ENCODE measurements at places on chromosomes 12 and 14.

DNA sequence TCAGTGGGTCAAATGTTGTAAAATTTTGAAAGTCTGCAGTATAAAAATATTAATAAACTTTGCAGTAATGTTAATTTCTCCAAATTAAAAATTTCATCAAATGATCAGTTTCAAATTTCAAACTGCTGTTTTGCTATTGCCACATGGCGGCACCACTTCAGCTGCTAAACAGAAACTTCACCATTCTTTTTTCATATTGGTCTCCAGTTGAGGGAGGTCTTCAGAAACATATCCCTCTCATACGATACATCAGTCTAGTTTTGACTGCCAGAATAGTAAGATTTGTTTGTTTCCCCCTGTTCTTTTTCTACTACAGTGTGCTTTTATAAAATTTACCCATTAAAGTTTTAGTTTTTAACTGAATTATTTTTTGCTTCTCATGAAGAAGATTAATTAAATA, 4.2 kb upstream of the TRHDE start:
- DNase-seq = peak; percentile 29

- peak; percentile 66 for DNase-seq
Observed at GRCh38 chr14:74804219-74804825, 41.2 kb downstream of the YLPM1 start.

GRCh38 chr12:65532162-65532561, 253.7 kb downstream of the MSRB3 start:
- no peak for DNase-seq

DNA sequence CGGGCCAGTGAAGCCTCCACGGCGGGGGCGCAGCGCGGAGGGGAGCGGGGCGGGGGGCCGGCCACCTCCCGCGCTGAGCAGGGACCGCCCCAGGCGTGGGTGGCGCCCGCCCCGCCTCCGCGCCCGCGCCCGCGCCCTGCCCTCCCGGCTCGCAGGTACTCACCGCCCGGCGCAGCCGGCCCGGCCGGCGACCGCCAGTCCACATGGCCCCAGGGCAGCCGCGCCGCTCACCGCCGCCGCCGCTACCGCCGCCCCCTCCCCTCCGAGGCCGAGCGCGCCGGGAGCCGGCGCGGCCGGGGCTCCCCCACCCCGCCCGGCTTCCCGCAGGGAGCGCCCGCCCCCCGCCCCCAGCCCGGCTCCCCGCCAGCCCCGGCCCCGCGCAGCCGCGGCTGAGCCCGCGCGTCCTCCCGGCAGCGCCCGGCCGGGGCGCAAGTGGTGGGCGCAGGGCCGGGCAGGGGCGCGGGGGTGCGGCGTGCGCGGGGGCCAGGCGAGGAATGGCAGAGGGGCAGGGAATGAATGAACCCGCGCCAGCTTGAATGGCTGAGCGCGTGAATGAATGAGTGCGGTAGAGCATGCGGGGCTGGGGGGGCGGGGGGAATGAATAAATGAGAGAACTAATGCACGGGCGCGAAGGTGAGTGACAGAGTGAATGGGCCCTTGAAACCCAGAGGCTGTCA, at the start of gene BEGAIN:
Gene BEGAIN (minus strand): TSS at position 332 of the 677 bp plus-strand sequence. CDS start 127 bp downstream, at position 205.
- peak; percentile 19 for DNase-seq

Measured in SK-MEL-5 (cell line).